ENCODE measurements at places on chromosomes 3 and 15.
A peak's percentile ranks its signal among the peaks of the same experiment; 100 is the strongest.

DNA sequence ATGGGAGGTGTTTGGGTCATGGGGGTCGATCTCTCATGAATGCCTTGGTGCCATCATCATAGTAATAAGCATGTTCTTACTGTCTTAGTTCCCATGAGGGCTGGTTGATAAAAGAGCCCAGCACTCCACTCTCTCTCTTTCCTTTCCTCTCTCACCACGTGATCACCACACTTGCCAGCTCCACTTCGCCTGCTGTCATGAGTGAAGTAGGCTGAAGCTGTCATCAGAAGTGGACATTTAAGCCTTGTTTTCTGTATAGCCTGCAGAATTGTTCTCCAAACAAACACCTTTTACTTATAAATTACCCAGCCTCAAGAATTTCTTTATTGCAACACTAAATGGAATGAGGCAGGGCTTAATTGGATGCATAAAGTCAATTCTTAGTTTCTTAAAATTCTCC lies 6.1 kb downstream of the OR5H1 start:
- DNase-seq = no peak

GRCh38 chr3:134393074-134393473 lies 18.8 kb upstream of the AMOTL2 start:
- DNase-seq = no peak

DNA sequence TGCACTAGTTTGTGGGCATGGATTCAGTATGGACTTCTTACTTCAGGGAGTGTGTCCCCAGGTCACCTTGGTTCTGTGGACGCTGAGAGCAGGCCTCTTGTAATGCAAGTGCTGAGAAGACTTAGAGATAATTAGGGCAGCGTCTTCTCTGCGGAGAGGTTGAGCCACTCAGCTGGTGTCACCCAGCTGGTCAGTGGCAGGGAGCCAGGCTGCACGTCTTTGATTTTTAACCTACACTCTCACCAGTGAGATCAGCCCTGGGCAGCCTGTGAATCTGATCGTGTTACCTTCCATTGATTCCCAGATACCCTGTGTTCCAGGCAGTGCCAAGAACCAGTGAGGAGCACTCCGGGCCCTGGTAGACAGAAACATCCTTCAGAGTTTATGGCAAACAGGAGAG lies 92.6 kb downstream of the SLCO3A1 start:
- no peak for DNase-seq

GRCh38 chr3:23824699-23825444 lies 19.1 kb downstream of the UBE2E1 start:
- no peak for DNase-seq

- no peak for DNase-seq
Measured at GRCh38 chr15:54618120-54618519, 578.6 kb downstream of the RSL24D1 start.

DNA sequence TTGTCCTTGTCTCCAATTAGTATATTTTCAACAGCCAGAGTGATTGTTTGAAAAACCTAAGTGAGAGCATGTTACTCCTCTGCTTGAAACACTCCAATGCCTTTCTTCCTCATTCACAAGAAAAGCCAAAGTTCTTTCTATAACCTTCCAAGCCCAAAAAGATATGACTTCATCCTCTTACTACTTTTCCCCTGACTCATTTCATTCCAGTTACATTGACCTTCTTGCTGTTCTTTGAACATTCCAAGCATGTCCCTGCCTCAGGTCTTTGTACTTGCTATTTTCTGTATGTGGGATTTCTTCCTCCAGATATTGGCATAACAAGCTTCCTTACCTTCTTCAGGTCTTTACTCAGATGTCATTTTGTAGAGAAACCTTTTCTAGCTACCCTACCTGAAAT lies 28.3 kb downstream of the EHHADH start:
- DNase-seq = peak; percentile 28

DNA sequence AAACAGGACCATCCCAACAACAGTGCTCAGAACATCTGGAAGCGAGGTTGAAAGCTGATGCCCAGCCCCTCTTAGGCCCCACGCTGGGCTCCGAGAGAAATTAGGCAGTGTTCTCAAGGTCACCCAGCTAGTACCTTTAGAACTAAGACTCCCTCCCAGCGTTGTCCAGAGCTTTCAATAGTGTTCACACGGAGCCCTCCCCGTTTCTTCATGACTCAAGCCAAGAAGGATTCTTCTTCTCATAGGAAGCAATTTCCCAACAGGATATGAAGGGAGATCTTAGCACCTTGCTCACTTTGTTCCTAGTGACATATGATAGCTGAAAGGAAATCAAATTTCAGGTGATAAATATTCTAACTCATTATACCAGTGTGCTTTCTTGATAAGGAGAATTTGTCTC lies 244.2 kb upstream of the ST8SIA2 start:
- DNase-seq = peak; percentile 4

GRCh38 chr15:59237119-59237855 lies 30.6 kb downstream of the LDHAL6B start:
- no peak for DNase-seq

DNA sequence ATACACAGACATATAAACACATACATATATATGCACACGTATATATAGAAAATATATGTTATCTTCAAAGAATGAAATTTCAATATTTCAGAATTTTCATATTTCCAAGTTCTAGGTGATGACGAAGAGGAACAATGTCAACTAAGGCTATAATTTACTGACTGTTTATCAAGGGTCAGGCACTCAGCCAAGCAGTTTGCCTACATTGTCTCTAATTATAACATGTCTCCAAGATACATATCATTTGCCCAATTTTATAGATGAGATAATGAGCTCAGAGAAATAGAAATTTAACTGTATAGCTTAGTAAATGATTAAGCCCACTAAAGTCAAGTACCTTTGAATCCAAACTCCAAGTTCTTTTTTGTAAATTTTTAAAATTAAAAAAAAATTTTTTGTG lies 99.9 kb upstream of the PLSCR4 start:
- no peak for DNase-seq

GRCh38 chr3:85030052-85030451 lies 71.3 kb downstream of the CADM2 start:
- DNase-seq = no peak

GRCh38 chr15:55151631-55152030 lies 45.1 kb downstream of the RSL24D1 start:
- DNase-seq = no peak

DNA sequence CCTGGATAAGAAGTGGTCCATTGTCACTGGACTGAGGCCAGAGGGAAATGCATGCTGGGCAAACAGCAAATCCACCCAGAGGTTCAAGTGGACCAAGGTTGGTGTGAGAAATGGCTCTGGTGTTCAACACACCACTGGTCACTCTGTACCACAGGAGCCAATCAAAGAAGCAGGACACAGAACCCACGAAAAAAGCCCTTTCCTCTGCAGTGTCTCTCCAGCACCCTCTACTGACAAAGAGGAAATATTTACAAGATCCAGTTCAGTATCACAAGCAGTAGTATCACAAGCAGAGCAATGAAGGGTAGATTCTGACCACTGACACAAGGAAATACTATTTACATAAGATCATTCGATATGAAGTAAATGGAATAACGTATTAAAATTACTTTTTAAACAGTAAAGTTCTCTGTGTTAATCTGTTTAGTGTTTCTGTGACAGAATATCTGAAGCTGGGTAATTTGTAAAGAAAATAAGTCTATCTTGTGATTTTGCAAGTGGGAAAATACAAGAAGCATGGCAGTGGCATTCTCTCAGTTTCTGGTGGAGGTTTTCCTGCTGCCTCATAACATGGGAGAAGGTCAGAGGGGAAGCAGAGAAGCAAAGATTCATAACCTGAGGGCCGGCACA lies 390.7 kb downstream of the EFHB start:
- DNase-seq = no peak

DNA sequence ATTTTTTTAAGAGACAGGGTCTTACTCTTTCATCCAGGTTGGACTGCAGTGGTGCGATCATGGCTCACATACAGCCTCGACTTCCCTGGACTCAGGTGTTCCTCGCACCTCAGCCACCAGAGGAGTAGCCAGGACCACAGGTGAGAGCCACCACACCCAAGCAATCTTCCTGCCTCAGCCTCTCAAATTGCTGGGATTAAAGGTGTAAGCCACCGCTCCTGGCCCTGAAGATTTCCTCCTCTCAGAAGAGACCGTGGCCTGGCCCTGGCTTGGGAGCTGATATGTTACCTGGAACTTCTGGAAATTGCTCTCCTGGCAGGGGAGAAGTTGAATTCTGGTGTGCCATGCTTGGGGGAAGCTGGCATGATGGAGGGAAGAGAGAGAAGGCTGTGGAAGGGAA lies 36.2 kb downstream of the PPCDC start:
- no peak for DNase-seq

- DNase-seq = no peak
Measured at GRCh38 chr3:187973977-187974870, 179.7 kb upstream of the LPP start.

DNA sequence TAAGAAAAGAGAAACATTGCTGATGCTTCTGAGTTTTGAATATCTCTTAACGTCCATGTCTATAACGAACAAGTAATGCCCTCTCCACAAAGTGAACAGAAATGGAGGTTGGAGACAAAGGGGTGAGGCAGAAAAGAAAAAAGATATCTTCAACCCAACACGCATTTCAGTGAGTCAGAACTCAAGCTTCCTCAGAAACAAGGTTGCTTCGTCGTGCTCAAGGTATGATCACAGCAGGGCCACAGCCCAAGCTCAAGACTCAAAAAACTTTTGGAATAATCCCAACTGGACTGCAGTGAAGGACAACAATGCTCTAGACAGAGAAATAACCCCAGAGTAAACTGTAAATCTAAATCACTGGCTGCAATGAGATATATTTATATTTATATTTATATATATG lies 18.9 kb downstream of the WNT5A start:
- DNase-seq = no peak

DNA sequence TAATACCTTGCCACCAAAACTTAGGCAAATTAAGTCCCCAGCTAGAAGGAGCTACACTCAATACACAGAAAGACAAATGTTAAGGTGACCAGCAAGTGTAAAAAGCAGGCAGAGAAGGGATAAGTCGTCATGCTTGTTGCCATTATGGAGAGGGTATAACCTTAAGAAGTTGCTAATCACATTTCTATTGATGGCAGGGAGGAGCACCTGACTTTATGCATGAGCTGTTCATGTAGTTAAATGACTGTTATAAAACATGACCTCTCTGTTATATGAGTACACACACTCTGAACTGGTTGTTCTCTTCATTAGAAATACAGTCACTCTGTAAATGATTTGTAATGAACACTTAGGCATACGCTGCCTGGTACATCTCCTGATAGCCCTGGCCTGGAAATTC lies 6.6 kb upstream of the CCNL1 start:
- no peak for DNase-seq

- DNase-seq = no peak
Measured at GRCh38 chr15:28989239-28989830, 103.6 kb downstream of the APBA2 start.

- no peak for DNase-seq
Measured at GRCh38 chr3:15512166-15512565, 9.3 kb downstream of the COLQ start.

- DNase-seq = no peak
Measured at GRCh38 chr15:48888191-48888590, 10.3 kb downstream of the EID1 start.

- DNase-seq = no peak
Measured at GRCh38 chr3:17745894-17746293, 3.5 kb upstream of the TBC1D5 start.

DNA sequence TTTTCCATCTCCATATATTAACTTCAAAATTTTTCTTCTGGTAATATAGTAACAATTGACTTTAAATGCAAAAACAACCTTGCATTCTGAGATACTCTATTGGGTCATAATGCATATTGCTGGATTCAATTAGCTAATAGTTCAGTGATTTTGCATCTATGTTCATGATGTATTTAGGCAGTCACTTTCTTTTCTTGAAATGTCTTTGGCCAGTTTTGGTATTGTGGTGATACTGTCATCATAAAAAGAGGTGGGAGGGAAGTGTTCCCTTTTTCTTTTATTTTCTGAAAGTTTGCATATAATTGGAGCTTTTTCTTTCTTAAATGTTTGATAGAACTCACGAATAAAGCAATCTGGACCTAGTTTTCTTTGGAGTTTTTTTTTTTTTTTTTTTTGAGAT lies 67.4 kb upstream of the ZNF148 start:
- no peak for DNase-seq

DNA sequence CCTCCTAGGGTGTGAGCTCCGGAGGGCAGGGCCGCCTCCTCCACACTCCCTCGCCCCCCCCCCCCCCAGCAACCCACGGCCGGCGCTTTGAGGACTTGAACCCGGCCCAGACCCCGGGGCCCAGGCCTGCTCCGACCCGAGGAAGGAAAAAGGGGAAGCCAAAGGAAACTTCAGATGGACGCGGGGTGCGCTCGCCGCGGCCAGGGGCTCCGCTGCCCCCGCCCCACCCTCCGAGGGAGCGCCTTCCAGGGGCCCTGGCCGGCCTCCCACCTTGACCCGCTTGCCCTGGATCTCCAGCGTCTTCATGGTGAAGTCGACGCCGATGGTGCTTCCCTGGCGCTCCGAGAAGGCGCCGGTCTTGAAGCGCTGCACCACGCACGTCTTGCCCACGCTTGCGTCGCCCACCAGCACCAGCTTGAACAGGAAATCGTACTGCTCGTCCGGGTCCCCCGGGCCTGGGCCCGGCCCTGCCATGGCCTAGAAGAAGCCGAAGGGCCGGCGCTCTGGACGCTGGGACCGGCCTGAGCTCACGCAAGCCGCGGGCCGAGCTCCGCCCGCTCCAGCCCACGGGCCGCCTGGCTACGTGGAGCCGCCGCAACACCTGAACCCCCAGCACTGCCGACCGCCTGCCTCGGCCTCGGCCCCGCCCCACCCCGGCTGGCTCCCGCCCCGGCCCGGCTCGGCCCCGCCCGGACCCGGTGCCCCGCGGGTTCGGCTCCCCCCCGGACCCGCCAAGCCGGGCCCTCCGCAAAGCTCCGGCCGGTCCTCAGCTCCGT lies 400 bp downstream of the RAB43 start:
- DNase-seq = no peak

GRCh38 chr15:34628577-34629152 lies 45.2 kb upstream of the GOLGA8B start:
- no peak for DNase-seq

DNA sequence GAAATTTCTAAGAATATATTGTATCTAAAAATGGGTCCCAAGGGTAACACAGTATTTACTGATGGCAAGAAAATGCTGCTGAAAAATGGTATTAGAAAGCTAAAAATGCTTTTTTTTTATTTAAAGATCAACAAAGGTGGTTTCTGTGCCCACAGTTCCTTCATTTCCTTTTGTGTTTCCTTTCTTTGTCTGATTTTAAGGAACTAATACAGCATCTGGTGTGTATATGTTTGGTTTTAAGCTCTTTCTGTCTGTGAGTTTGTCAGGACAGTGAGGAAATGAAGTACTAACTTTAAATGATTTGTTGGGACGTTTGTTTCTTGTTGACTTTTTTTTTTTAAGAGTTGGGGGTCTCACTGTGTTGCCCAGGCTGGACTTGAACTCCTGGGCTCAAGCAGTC lies 38.2 kb downstream of the RASA2 start:
- no peak for DNase-seq

DNA sequence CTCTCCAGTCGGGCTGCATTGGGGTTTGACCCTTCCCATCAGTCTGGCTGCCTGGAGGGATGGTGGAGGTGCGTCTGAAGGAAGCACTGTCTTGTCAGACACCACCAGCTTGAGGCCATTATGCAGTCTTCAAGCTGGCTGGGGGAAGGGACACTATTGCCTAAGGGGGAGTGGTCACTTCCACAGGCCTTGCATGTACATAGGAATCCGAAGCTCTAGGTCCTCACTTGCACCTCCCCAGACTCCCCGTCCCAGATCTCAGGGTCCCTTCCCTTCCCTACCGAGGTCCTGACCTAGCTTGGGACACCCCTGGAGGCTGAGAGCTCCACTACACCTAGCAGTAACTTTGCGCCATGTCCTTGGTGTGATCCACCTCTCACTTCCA lies 48.6 kb upstream of the KLF13 start:
- DNase-seq = no peak

GRCh38 chr3:134803051-134803505 lies 8.0 kb downstream of the EPHB1 start:
- DNase-seq = no peak

All from fibroblast of skin of left biceps (primary cell).